ENCODE measurements at places on chromosomes 5 and 9.

DNA sequence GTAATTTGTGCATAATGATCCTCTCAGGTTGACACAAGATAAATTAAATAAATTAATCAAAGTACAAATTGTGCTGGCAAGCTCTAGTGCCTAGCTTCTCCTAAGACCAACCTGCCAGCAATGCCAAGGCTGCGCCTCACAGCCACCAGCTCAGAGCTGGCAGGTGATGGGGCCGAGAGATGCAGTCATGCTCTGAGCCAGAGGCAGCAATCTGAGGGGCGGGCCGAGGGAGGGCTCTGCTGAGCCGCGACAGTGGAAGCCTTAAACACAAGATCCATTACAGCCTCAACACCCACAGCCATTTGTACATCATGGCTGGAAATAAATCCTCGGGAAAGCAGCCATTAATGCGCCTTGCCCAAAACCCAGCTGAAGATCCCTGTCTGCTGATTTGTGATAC is 20.3 kb downstream of the MED27 start:
- DNase-seq = no peak

GRCh38 chr9:113511047-113511521 is 47.6 kb downstream of the RGS3 start:
- no peak for DNase-seq

DNA sequence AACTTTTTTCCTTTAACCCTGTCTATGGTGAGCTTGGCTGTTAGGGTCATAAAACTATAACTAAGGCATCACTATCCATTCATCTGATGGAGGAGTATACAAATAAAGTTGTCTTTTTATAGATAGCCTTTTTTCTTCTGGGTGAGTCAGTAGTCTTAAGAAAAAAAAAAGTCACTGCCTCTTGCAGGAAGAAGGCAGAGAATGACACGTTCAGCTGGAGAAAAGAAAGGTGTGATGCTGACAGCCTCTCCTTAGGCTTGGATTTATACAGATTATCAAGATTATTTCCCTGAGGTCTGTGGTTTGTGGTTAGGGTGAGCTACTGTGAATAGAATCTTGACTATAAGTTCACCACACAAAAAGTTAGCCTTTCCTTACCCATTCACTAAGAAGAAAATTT is 23.0 kb downstream of the EPB41L4B start:
- no peak for DNase-seq

DNA sequence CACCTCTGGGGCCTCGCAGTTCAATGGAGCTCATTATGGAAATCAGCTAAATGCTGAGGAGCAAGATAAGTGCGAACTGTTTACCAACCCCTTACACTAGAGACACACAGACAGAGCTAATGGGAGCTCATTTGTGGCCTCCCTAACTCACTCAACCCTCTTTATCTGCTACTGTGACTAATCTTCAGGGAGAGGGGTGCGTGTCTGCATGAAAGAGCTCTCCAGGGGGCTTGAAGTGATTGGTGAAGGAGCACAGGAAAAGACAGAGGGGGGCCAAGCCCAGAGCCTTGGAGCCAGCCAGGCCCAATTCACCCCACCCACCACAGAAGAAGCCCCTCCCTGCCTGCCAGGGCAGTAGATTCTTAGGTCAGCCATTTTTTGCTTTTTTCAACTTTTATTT is 466.8 kb upstream of the BRINP1 start:
- DNase-seq = no peak

- no peak for DNase-seq
Observed at GRCh38 chr5:88551724-88552345, 283.2 kb upstream of the TMEM161B start.
